ENCODE measurements at places on chromosomes 5 and 9.

DNA sequence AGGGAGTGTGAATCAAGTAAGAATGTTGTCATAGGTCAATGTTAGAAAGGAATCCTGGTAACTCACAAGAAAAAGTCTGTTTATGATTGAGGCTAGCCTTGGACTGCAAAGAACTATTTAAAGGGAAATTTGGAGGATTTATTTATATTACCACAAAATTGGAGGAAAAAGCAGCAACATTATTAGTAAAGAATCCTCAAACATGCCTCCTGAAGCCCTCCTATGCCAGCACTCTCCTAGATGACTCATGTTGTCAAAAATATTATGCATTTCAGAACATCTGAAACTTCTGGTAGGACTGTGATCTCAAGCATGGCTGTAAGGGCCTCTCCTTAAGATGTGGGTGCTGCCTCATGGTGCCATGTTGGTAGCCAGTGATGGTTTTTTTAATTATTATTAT lies 628.5 kb downstream of the CHSY3 start:
- no peak for DNase-seq

GRCh38 chr9:14029806-14030374 lies 284.1 kb downstream of the NFIB start:
- DNase-seq: no peak

DNA sequence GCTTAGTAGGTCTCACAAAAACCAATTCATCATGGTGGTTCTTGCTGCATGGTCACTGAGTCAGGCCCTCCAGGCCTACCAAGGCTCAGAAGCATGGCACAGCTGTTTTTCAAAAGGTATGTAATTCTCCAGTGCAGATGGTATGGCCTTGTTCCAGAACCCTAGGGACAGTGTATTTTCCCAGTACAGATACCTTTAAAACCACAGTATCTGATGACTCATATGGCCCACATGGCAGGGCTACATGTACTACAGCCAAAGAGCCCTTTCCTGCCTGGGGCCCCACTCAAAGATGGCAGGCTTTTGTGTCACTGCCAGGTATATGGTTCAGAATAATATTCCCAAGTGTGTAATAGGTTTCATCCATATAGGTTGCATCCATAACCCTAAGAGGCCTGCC lies 16.5 kb downstream of the CSF2 start:
- DNase-seq: no peak

- DNase-seq: no peak
Measured at GRCh38 chr5:149028984-149029383, 33.9 kb downstream of the SH3TC2 start.

GRCh38 chr5:95920822-95921221 lies 40.8 kb downstream of the ELL2 start:
- no peak for DNase-seq

DNA sequence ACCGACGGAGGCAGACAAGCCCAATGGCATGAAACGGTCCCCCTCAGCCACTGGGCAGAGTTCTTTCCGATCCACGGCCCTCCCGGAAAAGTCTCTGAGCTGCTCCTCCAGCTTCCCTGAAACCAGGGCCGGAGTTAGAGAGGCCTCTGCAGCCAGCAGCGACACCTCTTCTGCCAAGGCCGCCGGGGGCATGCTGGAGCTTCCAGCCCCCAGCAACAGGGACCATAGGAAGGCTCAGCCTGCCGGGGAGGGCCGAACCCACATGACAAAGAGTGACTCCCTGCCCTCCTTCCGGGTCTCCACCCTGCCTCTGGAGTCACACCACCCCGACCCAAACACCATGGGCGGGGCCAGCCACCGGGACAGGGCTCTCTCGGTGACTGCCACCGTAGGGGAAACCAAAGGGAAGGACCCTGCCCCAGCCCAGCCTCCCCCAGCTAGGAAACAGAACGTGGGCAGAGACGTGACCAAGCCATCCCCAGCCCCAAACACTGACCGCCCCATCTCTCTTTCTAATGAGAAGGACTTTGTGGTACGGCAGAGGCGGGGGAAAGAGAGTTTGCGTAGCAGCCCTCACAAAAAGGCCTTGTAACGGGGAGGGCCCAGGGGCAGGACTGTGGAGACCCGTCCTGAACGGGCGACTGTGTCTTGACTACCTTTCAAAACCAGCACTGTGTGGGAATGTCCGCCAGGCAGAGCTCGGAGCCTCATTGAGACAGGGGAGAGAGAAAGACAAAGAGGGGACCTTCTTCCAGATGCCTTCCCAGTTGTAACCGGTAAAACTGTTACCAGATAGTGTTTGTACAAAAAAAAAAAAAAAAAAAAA lies 29.9 kb downstream of the CD180 start:
- DNase-seq: peak; percentile 21

DNA sequence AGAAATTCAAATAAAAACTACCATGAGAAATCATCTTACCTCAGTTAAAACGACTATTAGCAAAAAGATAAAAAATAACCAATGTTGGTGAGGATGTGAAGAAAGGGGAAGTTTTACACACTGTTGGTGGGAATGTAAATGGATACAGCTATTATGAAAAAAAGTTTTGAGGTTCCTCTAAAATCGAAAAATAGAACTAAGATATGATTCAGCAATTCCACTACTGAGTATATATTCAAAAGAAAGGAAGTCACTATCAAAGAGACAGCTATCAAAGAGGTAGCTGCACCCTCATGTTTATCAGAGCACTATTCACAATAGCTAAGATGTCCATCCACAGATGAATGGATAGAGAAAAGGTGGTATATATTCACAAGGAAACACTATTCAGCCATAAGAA lies 1888.4 kb downstream of the MAT2B start:
- no peak for DNase-seq

- no peak for DNase-seq
Measured at GRCh38 chr9:131630205-131630831, 85.0 kb downstream of the PRRT1B start.

GRCh38 chr9:99140685-99141314 lies 35.9 kb downstream of the TGFBR1 start:
- no peak for DNase-seq

- no peak for DNase-seq
Measured at GRCh38 chr9:83065233-83065632, 2.3 kb upstream of the RASEF start.

GRCh38 chr9:80556631-80557030 lies 984.9 kb downstream of the TLE4 start:
- DNase-seq: no peak

GRCh38 chr5:160466116-160466515 lies 44.5 kb downstream of the PTTG1 start:
- DNase-seq: no peak

- DNase-seq: no peak
Measured at GRCh38 chr9:133239533-133240090, 30.6 kb upstream of the OBP2B start.

DNA sequence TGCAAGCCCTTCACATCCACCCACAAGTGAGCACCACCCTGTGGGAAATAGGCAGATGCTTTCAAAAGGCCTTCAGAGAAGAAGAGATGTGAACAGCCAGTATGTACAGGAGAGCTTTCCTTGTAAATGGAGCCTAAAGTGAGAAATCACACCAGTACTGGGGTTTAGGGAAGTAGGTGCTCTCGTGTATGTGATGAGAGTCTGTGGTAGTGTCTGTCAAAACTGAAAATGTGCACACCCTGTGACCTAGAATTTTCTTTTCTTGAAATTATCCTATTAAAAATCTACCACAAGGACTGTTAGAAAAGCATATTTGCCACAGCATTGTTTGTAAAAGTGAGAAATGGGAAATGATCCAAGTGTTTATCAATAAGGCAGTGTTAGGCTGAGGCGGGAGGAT lies 16.6 kb downstream of the OTULINL start:
- no peak for DNase-seq

DNA sequence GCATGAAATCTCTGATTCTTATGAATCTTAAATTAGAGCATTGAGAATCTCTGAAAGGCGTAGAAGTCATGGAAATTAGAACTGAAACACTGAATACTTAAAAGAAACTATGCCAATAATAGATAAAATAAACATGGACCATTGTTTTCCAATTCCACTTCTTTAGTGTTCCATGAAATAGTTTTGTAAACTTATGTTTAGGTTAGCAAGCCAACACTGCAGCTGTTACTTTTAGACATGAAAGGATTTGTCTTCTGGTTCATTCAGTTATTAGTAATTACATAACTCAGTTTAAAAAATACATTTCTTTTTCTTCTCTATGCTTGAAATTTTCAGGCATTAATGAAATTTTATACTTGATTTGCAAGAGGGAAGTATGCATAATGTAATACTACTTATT lies 733.4 kb upstream of the NUDT12 start:
- DNase-seq: no peak

- DNase-seq: no peak
Measured at GRCh38 chr9:3436629-3437420, 89.0 kb downstream of the RFX3 start.

DNA sequence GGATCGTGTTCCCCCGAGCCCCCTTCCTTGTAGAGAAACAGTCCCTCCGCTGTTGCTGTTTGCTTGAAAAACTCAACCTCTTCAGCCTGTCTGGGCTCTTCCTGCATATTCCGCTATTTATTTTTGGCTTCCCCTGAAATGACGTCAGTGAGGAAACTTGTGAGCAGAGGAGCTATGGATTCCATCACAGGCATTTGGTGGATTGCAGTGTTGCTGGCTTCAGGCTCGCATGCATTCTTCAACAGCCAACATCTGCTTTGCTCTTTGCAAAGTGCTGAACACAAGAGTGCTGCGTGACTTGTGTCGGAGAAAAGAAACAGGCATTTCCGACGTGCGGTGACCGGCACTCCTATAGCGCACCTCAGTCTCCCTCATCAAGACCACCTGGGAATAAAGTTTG lies 232.7 kb downstream of the RFK start:
- DNase-seq: no peak

DNA sequence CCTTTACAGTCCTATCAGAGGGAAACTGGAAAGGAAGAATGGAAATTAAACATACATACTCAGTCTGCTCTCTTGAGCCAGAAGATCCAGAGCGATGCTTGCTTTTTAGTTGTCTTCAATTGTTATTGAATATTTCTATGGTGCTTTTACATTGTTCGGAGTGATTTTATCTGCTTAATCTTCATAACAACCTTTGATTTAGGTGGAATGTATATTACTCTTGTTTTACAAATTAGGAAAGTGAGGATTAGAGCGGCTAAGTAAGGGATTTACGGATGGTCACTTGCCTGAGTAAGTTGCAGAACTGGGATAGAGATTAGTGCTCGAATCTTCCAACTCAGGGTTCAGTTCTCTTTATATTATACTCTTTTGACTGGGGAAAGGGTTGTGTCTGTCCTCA lies 69.1 kb downstream of the PBX3 start:
- DNase-seq: no peak

- no peak for DNase-seq
Measured at GRCh38 chr5:58759745-58760144, 176.9 kb downstream of the RAB3C start.

GRCh38 chr5:149802809-149803552 lies 72.9 kb downstream of the PPARGC1B start:
- DNase-seq: no peak

- DNase-seq: no peak
Measured at GRCh38 chr9:112059966-112060320, 115.2 kb downstream of the SUSD1 start.

DNA sequence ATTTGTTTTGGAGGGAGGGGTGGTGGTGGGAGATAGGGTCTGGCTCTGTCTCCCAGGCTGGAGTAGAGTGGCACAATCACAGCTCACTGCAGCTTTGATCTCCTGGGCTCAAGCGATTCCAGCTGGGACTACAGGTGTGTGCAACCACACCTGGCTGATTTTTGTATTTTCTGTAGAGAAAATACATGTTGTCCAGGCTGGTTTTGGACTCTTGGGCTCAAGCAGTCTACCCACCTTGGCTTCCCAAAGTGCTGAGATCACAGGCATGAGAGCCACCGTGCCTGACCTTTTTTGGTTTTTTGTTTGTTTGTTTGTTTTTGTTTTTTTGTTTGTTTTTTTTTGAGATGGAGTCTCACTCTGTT lies 15.4 kb downstream of the STXBP1 start:
- DNase-seq: no peak

- DNase-seq: no peak
Measured at GRCh38 chr5:7678030-7678429, 172.9 kb downstream of the CFAP90 start.

DNA sequence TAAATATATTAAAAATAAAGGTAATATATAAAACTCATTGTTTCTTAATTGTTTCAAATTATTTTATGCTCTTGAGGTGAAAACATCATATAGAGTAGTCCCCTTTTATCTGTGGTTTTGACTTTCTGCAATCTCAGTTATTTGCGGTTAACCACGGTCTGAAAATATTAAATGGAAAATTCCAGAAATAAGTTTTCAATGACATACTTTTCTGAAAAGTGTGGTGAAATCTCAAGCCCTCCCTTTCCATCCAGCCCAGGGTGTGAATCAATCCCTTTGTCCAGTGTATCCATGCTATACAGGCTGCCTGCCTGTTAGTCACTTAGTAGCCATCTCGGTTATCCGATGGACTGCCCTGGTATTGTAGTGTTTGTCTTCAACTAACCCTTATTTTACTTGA lies 546.7 kb upstream of the DMAC1 start:
- no peak for DNase-seq

GRCh38 chr9:12735665-12736064 lies 39.2 kb upstream of the LURAP1L start:
- no peak for DNase-seq

GRCh38 chr9:8074713-8075286 lies 275.2 kb upstream of the DMAC1 start:
- no peak for DNase-seq

- no peak for DNase-seq
Measured at GRCh38 chr5:761059-761771, 23.3 kb downstream of the ZDHHC11B start.

DNA sequence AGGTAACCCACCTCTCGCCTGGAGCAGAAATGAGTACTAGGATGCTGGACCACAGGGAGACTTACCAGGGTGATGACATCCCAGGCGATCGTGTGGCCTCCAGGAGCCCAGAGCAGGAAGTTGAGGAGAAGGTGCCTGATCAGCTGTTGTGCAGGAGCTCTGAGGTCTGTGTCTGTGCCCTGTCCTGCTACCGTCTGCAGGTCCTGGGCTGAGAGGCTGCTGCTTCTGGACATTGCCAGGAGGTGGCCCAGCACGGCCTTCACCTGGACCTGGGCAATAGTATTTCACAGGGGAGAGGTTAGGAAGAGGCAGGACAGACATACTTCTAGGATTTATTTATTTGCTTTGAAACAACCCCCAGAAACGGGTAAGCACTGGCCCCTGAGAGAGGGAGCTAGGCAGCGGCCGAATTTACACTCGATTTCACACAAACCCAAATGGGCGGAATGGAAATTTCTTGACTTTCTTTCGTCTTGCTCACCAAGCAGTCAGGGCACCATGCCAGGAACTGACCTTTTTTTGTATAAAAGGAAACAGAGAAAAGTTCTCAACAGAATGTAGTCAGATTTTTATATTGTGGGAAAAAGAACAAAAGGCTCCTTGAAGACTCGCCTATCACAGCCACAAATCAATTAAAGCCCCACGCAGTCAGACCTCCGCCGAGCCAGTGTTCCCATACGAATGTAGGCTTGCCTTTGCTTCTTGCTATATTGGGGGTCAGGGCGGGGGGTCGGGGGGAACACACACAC lies 210.3 kb downstream of the FANCC start:
- no peak for DNase-seq
